ENCODE measurements at places on chromosomes 3 and 15. TPM values are rescaled to one million over a fixed set of nuclear protein-coding genes. Genes with fewer than 3 reads are reported as not detected.

COL7A1 gene
- 86.6 TPM for total RNA-seq

DNA sequence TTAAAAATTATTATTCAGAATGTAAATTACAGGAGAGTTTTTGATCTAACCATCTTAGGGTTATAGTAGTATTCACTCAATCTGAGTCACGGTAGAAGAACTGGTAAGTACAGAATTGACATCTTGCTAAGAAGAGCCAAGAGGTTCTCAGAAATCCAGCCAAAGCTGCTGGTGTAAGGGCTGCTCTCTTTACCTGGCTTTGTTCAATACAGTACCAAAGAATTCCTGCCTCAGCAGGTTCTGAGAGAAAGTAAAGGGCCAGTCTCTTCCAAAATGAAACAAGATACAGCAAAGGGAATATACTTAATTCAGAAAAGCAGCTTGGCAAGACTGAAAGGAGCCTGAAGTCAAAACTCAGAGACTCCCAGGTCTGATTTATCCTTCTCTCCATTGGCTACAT lies 193.1 kb downstream of the TNIK start:
- no peak for DNase-seq

ARHGAP31 gene
- 8.8 TPM for total RNA-seq

ZNF106 gene
- total RNA-seq = 62.4 TPM

SPSB4 gene
- total RNA-seq = 0.05 TPM

- no peak for DNase-seq
Measured at GRCh38 chr3:103873897-103874545, 1439.2 kb downstream of the ZPLD1 start.

All from SJSA1 (cell line).